ENCODE measurements at places on chromosomes 6 and 20.
A peak's percentile ranks its signal among the peaks of the same experiment; 100 is the strongest.

DNA sequence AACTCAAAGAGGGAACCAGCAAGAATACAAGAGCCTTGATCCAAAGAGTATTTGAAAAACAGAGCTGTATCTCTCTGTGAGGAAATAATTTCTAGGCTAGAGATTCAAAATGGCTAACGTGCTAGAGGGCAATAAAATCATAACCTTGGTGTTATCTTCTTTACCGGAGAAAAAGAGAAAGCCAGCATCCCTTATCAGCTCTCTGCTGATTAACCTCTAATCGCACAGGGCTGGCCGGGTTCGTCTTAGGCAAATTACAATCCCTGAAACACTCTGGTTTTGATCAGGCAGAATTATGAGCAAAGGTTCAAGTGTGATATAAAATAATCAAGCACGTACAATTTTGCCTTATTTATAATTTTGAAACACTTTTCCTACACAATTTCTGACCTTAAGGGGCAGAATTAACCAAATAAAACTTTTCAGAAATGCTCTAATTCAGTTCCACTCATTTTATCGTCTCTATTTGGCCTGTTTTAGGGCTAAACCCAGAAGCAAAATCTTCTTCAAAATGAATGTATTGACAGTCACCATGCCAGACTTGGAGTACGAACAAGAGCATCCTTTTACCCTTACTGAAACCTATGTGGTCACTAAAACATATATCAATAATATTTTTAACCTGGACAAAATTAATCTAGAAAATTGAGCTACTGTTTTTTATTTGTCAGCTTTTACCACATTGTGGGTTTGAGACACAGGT lies 13.7 kb downstream of the PSMB9 start:
- no peak for DNase-seq

- DNase-seq = no peak
Observed at GRCh38 chr6:43970068-43970912, 157.0 kb downstream of the MRPL14 start.

GRCh38 chr20:49567421-49568277 lies at the start of gene PTGIS:
Gene PTGIS (minus strand): TSS chr20:49568137. CDS start chr20:49568116, 21 bp downstream.
- DNase-seq = peak; percentile 52

- DNase-seq = no peak
Observed at GRCh38 chr20:4864311-4864752, 137.0 kb downstream of the SLC23A2 start.

DNA sequence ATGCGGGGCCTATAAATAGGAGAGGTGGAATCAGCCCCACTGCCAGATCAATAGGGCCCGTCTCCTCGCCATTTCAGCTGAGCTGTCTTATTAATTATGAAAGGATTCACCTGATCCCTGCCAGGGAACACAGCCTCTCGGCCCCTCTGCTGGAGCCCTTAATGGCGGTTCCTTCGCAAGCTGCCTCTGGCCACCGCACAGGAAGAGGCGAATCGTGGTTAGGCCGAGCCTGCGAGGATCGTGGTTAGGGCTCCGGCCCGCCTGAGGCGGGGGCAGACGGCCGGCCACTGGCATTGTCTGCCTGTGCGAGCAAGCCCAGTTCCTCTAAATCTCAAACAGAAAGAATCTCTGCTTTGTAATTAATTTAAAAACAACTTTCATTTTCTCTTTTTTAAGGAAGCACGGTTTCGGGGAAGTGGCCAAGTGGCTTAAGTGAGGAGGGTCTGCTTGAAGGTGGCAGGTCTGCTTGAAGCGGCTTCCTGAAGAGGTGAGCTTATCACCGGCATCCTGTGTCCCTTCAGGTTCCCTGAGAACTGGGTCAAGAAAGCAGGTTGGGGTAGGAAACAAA lies 9.2 kb downstream of the NRN1 start:
- DNase-seq = peak; percentile 89

DNA sequence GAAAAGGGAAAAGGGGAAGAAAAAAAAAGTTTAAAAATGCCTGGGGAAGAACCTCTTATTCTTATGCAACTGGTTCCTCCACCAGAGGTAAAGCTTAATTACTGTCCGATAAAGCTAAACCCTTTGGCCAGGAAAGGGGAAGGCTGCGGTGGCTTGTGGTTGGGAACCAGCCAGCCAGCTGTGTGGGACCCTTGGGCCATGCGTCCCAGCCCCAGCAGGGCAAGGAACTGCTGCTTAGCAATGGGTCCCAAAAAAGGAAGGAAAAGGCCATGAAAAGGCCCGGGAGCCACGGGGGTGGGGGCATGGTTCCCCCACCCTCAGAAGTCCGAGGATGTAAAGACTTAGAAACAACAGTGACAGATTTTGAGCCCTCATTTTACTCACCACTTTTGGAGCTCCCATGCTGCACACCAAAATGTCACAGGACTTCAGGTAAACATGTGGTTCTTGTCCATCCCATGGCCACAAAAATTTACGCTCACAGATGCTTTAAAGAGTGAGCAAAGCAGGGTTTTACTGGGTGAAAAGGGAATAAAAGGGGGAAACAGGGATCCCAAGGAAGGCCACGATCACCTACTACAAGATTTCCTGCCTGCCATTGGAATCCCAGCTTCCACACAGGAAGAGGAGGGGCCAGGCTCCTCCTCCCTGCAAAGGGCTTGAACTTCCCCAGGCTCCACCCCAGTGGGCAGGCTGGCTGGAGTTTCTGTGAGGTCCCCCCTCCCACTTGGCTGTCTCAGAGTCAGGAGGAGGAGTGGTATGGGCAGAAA lies 1234.7 kb upstream of the GJE1 start:
- no peak for DNase-seq

GRCh38 chr20:32823737-32824588 lies 4.2 kb downstream of the MAPRE1 start:
- DNase-seq = no peak

DNA sequence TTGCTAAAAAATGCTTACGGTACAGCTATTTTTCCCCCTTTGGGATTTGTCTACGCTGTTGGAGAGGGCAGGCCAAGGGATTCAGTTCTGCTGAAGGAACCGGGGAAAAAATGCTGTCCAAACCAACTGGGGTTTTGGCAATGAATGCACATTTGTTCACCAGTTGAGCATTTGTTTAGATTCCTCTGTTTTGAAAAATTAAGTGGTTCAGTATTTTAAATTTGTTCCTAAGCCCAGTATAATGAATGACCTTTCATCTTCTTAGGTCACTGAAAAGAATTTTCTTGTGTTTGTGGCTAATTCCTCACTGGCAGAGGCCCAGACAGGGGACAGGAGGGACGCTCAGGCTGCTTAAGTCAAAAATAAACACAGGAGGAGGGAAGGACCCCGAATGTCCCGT lies 10.8 kb upstream of the EYA2 start:
- DNase-seq = no peak

DNA sequence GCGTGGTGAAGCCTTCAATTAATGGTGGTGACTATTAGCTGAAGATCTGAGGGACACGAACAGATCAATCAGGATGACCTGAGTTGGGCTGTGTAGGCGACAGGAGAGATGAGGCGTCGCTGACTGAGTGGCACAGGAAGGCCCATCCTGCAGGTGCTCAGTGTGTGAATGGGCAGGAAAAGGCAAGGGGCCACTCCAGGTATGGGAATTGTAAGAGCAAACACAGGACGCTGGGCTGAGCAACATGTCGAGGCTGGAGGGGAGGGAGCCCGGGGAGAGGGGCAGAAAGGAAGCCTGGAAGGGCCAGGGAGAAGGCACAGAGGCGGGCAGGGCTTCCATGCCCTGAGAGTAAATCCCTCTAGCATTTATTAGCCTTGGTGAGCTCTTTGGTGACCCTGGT lies 151.0 kb downstream of the VEGFA start:
- no peak for DNase-seq

- no peak for DNase-seq
Observed at GRCh38 chr6:73491377-73491776, 29.5 kb downstream of the EEF1A1 start.

- DNase-seq = no peak
Observed at GRCh38 chr6:4637691-4638433, 138.3 kb upstream of the CDYL start.

DNA sequence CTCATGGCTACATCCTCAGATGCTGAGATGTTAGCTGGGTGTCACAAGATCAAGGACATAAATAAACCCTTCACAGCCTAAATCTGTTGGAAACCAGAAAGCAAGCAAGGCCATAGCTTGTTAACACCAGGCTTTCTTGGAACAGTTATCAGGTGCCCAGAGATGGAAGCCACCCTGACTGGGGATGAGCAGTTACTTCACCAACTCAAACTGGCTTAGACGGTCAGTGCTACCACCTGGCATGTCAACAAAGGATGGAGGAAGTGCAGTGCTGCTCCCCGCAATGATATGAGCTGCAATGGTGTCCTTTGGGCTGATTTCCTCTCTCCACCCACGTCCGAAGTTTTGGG lies 28.9 kb upstream of the SMIM29 start:
- no peak for DNase-seq

- no peak for DNase-seq
Observed at GRCh38 chr20:20364593-20365479, 3.1 kb upstream of the INSM1 start.

DNA sequence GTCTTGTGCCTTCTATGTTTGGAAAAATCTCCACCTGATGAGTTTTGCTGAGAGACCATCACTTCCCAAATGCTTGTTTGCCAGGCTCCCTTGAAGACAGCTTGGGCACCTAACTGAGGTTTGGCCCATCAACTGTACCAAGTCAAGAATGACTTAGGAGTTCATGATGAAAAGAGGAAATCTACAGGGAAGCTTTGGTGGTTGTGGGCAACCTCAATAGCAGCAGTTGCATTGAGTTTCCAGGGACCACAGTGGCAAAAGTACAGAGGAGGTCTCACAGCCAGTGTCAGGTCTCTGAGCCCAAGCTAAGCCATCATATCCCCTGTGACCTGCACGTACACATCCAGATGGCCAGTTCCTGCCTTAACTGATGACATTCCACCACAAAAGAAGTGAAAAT lies 49.7 kb upstream of the PHACTR1 start:
- DNase-seq = no peak

- no peak for DNase-seq
Observed at GRCh38 chr6:170203212-170203611, 87.7 kb downstream of the DLL1 start.
